ENCODE measurements at places on chromosomes 5 and 9.

GRCh38 chr9:118829334-118829733 is 539.9 kb downstream of the BRINP1 start:
- peak; percentile 2 for DNase-seq

GRCh38 chr9:6902423-6902822 is 144.7 kb downstream of the KDM4C start:
- no peak for DNase-seq

DNA sequence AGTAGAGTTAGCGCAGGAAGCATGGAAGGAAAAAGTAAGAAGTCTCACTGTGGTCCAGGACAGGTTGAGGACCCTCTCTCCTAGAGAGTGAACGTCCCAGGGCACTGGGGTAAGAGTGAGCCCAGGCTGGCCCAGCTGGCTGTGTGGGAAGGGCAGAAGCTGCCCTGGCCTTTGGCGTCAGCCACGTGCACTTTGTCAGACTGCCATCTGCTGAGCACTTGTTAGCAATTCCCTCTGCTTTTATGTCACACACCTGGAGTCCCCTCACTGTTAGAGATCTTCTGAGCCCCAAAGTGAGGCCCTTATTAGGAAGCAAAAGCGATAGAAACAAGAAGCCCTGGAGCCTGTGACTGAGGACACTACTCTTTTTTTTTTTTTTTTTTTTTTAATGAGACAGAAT is 79.1 kb downstream of the UGCG start:
- DNase-seq: peak; percentile 23

- DNase-seq: no peak
These were observed 6.2 kb downstream of the ZBED3 start for GRCh38 chr5:77080905-77081304.

All from OCI-M1 (cell line).